Vagina (tissue), 2 donors: ENCODE measurements at places on chromosomes 3 and 15.
A peak's percentile ranks its signal among the peaks of the same experiment; 100 is the strongest.

DNA sequence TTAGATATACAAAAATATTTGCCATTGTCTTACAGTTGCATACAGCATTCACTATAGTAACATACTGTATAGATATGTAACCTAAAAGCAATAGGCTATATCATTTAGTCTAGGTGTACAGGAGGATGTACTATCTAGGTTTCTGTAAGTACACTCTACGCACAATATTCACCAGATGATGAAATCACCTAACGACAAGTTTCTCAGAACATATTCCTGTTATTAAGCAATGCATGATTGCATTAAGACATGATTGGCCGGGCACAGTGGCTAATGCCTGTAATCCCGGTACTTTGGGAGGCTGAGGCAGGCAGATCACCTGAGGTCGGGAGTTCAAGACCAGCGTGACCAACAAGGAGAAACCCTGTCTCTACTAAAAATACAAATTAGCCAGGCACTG is 14.5 kb upstream of the PRKCI start:
- no peak overlapping the region for H3K4me3 ChIP-seq
- H3K36me3 ChIP-seq = no peaks in the 10 kb centered on the region
- H3K27me3 ChIP-seq = no peaks in the 10 kb centered on the region
- no peak overlapping the region for H3K27ac ChIP-seq

- no peak for DNase-seq
- H3K4me3 ChIP-seq = no peak overlapping the region
- no peaks in the 10 kb centered on the region for H3K36me3 ChIP-seq
- H3K4me1 ChIP-seq = no peaks in the 10 kb centered on the region
- no peak overlapping the region for H3K27ac ChIP-seq
These were observed 486.1 kb upstream of the GOLIM4 start for GRCh38 chr3:168581771-168582225.

DNA sequence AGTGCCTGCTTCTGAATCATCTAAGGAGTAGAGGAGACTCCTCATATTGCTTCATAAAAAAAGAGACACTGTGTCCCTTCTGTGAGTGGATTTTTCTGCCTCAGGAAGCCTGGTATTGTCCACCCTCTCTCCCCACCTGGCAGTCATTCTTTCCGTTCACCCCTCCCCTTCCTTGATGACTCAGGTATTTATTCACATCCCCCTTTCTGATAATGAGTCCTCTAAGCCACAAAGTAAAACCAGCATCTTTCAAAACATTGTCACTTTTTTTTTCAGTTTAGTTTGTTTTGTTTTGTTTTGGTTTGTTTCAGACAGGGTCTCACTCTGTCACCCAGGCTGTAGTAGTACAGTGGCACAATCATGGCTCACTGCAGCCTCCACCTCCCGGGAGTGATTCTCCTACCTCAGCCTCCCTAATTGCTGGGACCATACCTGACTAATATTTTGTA is 65.2 kb upstream of the UBE2E1 start:
- no peak for DNase-seq
- H3K27ac ChIP-seq = peak overlapping the region; percentile 24

DNA sequence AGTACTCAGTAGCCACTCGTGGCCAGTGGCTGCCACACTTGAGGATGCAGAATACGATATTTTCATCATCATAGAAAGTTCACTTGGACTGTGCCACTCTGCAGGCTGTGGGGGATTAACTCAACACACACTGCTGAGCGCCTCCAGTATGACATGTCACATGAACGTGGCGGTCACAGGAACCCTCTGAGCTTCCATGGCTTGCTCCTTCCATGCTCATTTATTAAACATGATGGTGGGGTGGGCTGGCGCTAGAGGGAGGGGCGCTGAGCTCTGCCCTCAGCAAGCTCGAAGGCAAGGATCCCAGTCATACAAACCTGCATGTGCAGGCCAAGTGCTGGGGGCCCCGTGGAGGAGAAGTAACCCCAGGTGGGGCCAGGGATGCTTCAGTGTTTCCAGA is 85.5 kb downstream of the WNT7A start:
- H3K27me3 ChIP-seq = no peaks in the 10 kb centered on the region
- no peak overlapping the region for H3K4me3 ChIP-seq
- H3K36me3 ChIP-seq = no peaks in the 10 kb centered on the region

- H3K4me3 ChIP-seq = no peak overlapping the region
- H3K36me3 ChIP-seq = no peaks in the 10 kb centered on the region
- H3K27ac ChIP-seq = no peak overlapping the region
- DNase-seq = no peak
- no peaks in the 10 kb centered on the region for H3K4me1 ChIP-seq
- no peaks in the 10 kb centered on the region for H3K27me3 ChIP-seq
These were observed 80.6 kb upstream of the PRR20G start for GRCh38 chr3:127368186-127369032.

DNA sequence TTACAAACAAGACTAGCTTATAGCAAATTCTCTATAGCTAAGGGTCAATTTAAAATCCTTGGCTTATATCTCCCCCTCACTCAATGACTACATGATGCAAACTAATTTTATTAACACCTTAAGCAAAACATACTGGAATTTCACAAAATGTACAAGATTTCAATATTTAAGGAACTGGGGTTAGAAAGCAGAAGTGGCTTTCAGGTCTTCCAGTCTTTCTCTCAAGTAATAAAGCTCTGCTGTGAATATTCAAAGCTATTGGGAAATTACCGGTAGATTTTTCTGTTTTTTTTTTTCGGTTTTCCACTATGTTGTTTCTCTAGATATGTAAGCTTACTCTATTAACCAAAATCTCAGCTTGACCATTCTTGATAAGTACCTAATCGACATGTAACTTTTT is 3.9 kb downstream of the EPM2AIP1 start:
- no peaks in the 10 kb centered on the region for H3K27me3 ChIP-seq
- no peak overlapping the region for H3K4me3 ChIP-seq
- no peak for DNase-seq
- no peak overlapping the region for H3K27ac ChIP-seq

DNA sequence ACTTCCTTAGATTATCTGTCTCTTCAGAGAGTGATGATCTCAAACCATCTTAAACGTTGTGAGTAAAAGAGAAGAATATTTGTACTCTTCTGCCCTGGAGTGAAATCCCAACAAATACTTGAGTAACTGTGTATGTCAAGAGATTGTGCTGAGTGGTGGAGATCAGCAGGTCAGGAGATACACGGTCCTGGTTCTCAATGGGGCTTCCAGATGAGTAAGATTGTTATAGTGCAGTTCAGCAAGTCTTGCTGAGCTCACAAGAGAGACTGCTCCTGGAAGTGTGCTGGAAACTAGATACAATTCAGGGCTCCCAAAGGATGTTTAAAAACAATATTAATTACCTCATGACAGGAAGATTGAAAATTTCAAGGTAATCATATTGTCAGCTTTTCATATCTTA is 184.3 kb downstream of the AKAP13 start:
- no peak overlapping the region for H3K4me3 ChIP-seq
- H3K4me1 ChIP-seq = peaks cover 13% of the 10 kb centered on the region
- H3K36me3 ChIP-seq = no peaks in the 10 kb centered on the region
- H3K27me3 ChIP-seq = no peaks in the 10 kb centered on the region
- no peak for DNase-seq
- H3K27ac ChIP-seq = no peak overlapping the region

GRCh38 chr3:52293491-52294319 is 6.1 kb downstream of the GLYCTK start:
- H3K27ac ChIP-seq = no peak overlapping the region
- no peak for DNase-seq
- H3K4me3 ChIP-seq = no peak overlapping the region
- H3K36me3 ChIP-seq = no peaks in the 10 kb centered on the region
- peaks cover 7% of the 10 kb centered on the region for H3K4me1 ChIP-seq

GRCh38 chr3:66361356-66361755 is 139.5 kb downstream of the LRIG1 start:
- H3K36me3 ChIP-seq = no peaks in the 10 kb centered on the region
- no peaks in the 10 kb centered on the region for H3K27me3 ChIP-seq
- H3K4me3 ChIP-seq = no peak overlapping the region
- H3K4me1 ChIP-seq = no peaks in the 10 kb centered on the region
- no peak overlapping the region for H3K27ac ChIP-seq

GRCh38 chr3:1200371-1200770 is 107.5 kb downstream of the CNTN6 start:
- H3K27me3 ChIP-seq = no peaks in the 10 kb centered on the region
- no peak overlapping the region for H3K27ac ChIP-seq
- no peaks in the 10 kb centered on the region for H3K36me3 ChIP-seq
- H3K4me3 ChIP-seq = no peak overlapping the region
- no peak for DNase-seq
- H3K4me1 ChIP-seq = no peaks in the 10 kb centered on the region

- DNase-seq = no peak
- H3K4me3 ChIP-seq = no peak overlapping the region
- H3K27ac ChIP-seq = no peak overlapping the region
- H3K36me3 ChIP-seq = no peaks in the 10 kb centered on the region
These were observed 35.6 kb downstream of the MAP2K5 start for GRCh38 chr15:67578020-67578600.

DNA sequence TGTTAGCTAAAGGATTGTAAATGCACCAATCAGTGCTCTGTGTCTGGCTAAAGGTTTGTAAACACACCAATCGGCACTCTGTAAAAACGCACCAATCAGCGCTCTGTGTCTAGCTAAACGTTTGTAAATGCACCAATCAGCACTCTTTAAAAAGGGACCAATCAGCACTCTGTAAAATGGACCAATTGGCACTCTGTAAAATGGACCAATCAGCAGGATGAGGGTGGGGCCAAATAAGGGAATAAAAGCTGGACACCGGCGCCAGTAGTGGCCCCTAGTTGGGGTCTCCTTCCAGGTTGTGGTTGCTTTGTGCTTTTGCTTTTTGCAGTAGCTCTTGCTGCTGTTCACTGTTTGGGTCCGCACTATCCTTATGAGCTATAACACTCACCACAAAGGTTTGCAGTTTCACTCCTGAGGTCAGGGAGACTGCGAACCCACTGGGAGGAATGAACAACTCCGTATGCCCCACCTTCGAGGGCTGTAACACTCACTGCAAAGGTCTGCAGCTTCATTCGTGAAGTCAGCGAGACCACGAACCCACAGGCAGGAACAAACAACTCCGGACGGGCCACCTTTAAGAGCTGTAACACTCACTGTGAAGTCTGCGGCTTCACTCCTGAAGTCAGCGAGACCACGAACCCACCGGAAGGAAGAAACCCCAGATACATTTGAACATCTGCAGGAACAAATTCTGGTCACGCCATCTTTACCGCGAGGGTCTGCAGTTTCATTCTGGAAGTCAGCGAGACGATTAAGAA is 1.1 kb upstream of the SUCLG2 start:
- no peaks in the 10 kb centered on the region for H3K36me3 ChIP-seq
- DNase-seq = no peak
- H3K4me3 ChIP-seq = peak overlapping the region; percentile 64
- no peaks in the 10 kb centered on the region for H3K27me3 ChIP-seq

DNA sequence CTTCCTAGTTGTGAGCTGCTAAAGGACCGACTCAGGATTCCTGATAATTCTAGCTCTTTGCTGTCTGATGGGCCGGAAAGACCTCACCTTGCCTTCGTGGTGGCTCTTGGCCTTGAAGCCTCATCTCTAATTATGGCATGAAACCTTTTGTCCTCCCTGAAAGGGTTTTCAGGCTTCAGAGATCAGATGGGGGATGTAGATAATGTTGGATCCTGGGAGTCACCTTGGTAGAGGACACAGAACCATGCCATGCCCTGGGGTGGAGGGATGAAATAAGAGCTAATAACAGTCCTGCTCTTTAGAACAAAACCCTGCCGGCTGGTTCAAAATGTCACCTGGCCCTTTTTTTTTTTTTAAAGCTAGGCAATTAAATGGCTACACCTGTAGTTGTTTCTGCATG is 50.8 kb upstream of the SYN2 start:
- H3K4me1 ChIP-seq = no peaks in the 10 kb centered on the region
- H3K27me3 ChIP-seq = no peaks in the 10 kb centered on the region
- H3K4me3 ChIP-seq = no peak overlapping the region

DNA sequence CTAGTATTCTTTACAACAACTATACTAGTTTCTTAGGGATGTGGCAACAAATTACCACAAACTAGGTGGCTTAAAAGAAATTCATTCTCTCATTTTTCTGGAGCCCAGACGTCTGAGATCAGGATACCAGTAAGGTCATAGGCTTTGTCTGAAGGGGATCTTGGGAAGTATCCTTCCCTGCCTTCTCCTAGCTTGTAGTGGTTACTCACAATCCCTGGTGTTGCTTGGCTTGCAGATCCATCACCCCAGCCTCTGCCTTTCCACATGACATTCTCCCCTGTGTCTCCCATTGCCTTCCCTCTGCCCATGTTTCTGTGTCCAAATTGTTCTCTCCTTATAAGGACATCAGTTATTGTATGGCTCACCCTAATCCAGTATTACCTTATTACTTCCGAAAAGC is 24.3 kb upstream of the CLDN1 start:
- no peaks in the 10 kb centered on the region for H3K36me3 ChIP-seq
- peak overlapping the region; percentile 54 for H3K27ac ChIP-seq
- peaks cover 16% of the 10 kb centered on the region for H3K4me1 ChIP-seq
- no peaks in the 10 kb centered on the region for H3K27me3 ChIP-seq

DNA sequence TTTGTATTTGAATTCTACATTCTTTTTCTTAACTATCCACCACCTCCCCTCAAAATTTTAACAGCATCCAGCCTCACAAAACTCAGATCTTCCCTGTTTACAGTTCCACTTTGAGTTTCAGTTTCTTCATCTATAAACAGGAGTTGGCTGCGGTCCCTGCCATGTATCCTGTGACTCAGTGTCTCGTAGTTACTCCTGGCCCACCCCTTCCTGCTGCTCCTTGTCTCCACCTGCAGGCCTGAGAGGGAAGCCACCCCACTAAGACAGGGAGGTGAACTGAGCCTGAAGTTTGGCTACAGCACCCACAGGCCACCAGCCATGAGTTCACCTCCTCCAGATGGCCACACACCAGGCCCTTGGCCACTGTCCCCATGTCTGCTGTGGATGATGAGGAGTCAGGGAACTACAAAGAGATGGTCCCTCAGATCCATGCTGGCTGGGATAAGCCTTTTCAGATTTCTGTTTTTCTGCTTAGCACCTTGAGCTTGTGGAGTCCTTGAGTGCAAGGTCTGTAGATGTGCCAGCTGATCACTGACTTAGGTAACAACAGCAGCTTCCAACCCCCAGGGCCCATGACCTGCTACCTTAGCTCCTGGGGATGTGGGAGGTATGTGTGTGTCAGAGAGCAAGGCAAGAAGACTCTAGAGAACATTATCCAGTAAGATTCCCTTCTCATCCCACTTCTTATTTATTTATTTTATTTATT is 37.5 kb downstream of the CD86 start:
- H3K36me3 ChIP-seq = no peaks in the 10 kb centered on the region
- no peaks in the 10 kb centered on the region for H3K27me3 ChIP-seq
- H3K4me3 ChIP-seq = no peak overlapping the region
- no peaks in the 10 kb centered on the region for H3K4me1 ChIP-seq
